CD8-positive, alpha-beta T cell (primary cell): ENCODE measurements at places on chromosomes 13 and 19.

- no peak for DNase-seq
Measured at GRCh38 chr13:40087091-40088002, 431.9 kb downstream of the COG6 start.

DNA sequence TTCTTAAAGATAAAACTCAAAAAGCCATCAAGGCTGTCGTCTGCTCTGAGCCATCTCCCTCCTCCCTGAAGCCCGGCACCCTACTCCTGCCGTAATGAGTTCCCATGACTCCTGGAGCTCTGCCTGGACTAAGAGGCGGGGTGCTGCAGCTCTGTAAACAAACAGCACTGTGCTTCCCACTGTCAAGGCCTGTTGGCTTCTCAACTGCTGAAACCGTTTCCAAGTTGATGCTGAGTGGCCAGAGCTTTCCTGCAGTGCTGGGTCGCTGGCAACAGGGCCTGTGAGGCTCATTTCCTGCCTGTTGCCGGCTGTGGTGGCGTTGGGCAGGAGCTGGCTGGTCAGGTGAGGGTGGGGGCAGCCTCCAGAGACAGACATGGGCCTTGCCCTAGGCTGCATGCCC lies 26.7 kb upstream of the ISYNA1 start:
- no peak for DNase-seq

- no peak for DNase-seq
Measured at GRCh38 chr13:51995677-51996551, 15.3 kb downstream of the ATP7B start.

DNA sequence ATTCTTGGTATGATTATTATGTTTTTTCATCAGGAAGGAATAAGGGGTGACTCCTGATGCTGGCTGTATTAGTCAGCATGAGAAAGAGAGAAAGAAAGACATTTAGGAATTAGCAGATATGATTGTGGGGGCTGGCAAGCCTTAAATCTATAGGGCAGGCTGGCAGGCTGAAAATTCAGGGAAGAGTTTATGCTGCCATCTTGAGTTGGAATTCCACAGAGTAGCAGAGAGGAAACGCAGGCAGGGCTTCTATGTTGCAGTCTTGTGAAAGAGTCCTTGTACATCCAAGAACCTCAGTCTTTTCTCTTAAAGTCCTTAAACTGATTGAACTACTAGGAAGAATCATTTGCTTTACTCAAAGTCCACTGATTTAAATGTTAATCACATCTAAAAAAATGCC lies 262.7 kb upstream of the SLC10A2 start:
- no peak for DNase-seq

DNA sequence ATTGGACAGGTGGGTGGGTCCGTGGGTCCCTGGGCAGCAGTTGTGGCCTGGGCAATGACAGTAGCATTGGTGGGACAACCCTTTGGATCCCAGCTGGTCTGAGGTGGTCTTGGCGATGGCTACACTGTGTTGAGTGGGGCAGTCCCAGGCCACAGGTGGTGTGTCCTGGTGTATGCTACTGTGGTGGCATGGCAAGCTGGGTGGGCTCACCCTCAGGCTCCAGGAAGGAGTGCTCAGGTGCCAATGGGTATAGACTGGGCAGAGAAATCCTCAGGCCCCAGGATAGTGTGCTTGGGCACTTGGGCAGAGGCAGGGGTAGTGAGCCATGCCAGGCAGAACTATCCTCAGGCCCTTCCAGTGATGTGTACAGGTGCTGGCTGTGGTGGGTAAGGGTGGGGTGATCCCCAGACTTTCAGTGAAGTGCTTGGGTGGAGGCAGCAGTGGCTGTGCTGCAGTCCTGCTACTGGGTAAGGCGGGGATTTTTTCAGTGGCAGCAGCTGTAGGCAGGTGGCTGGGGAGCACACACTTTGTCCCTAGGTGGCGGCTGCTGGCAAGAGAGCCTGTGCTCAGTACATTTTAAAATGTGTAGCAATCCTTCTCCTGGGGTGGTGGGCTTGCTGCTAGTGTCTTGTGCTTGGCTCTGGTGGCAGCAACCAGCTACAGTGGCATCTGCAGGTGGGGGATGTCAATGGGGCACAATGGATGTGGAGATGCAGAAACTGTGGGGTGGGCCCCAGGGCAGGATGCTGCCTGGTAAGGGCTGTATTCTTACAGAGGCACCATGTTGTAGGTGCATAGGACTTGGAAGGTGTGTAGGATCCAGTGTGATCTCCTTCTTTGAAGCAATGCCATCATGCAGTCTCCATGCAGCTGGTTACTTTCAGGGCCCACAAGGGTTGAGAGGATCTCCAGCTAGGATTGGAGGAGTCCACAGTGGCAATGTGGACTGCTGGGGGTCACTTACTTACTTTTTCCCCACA lies 64.9 kb downstream of the DNAJC3 start:
- DNase-seq, result no peak

GRCh38 chr13:47518530-47518929 lies 482.5 kb downstream of the SUCLA2 start:
- DNase-seq, result no peak

DNA sequence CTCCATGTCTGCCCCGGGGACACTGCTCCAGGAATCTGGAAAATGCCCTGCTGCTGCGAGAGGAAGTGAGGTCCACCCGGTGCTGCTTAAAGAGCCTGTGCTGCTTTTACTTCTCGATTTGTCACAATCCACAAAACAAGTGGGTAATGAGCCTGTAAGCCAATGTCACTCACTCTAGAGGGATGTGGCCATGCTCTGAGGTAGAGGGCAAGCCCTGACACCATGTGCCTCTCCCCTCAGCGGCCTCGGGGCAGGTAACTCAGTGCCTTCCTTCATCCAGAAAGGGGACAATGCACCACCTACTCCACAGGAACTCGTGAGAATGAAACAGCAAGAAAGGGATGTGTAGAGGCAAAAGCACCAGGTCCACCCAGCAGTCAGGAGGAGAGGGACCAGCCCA lies 106.2 kb downstream of the TUBA3C start:
- DNase-seq, result no peak

GRCh38 chr13:85298387-85298924 lies 500.8 kb downstream of the SLITRK6 start:
- DNase-seq, result no peak

- no peak for DNase-seq
Measured at GRCh38 chr13:23570099-23570920, at the start of gene TNFRSF19. TSS of gene TNFRSF19 (plus strand) at chr13:23570412. CDS start at chr13:23590184, 19,772 bp downstream.
